CD14-positive monocyte (primary cell): ENCODE measurements at places on chromosomes 13 and 19.
A peak's percentile ranks its signal among the peaks of the same experiment; 100 is the strongest.

DNA sequence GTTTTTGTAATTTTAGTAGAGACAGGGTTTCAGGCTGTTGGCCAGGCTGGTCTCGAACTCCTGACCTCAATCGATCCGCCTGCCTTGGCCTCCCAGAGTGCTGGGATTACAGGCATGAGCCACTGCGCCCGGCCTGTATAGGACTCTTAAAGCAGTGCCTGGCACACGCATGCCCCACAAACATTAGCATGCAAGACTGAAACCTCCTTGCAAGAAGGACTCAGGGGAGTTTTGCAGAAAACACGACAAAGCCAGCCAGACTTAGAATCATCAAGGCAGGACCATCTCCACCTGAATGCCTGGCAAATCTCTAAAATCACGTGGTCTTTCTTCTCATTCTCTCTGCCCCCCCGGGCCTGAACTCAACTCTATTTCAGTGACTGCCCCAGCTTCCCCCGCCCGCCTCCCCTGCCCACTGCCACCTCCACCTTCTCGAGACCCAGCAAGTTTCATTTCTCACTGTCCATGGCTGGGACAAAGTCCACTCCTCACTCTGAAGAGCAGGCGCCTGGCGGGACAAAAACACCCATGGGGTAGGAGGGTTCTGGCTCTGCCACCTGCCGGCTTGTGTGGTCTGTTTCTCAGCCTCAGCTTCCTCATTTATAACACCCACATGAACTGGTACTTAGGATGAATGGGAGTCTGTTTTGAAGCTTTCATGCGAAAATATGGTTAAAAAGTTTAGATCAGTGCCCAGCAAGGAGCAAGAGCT is 2.4 kb downstream of the TICAM1 start:
- peak; percentile 63 for DNase-seq

GRCh38 chr19:54481326-54481930 is 8.3 kb upstream of the CDC42EP5 start:
- no peak for DNase-seq

DNA sequence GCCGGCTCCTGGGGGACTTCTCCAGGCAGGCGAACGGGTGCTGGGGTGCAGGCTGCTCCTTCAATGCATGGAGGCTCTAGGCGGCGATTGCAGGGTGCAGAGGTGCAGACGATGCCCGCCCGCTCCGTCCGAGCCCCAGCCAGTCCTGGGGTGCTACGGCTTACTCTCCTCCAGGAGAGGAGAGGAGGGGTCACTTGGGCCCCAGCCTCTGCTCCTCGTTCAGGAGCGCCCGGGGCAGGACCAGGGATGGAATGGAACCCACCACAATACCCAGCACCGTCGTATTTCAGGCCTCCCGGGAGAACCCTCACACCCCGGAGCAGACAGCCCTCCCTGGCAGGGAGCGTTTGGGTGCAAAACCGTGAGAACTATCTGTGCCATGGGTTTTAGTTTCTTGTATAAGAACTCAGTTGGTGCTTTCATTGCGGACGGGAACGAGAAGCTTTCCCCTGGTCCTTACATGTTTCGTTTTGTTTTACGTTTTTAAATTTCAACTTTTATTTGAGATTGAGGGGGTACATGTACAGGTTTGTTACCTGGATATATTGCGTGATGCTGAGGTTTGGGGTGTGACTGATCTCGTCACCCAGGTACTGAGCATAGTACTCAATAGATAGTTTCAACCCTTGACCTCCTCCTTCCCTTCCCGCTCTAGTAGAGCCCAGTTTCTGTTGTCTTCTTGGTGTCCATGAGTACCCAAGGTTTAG is 46.8 kb downstream of the ARHGEF18 start:
- DNase-seq = no peak

GRCh38 chr19:5358173-5358800 is 17.7 kb upstream of the PTPRS start:
- DNase-seq = no peak

GRCh38 chr13:58048670-58049069 is 417.1 kb downstream of the PCDH17 start:
- DNase-seq = no peak

DNA sequence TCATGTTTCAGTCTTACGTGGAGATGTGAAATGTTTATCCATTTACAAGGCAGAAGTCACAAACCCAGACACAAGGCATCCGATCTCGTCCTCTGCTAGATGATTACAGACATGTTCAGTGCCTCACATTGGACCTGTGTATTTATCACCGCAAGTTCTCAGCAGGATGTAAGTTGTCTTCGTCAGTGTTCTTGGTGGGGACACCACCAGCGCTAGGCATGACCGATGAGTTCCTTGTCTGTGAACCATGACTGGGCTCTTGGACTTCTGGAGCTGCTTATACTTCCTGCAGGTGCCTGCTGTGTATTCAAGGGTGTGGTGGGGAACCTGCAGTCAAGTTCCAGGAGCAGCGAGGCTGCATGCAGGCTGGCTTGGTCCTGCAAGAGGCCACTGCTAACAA is 105.4 kb downstream of the URI1 start:
- no peak for DNase-seq

DNA sequence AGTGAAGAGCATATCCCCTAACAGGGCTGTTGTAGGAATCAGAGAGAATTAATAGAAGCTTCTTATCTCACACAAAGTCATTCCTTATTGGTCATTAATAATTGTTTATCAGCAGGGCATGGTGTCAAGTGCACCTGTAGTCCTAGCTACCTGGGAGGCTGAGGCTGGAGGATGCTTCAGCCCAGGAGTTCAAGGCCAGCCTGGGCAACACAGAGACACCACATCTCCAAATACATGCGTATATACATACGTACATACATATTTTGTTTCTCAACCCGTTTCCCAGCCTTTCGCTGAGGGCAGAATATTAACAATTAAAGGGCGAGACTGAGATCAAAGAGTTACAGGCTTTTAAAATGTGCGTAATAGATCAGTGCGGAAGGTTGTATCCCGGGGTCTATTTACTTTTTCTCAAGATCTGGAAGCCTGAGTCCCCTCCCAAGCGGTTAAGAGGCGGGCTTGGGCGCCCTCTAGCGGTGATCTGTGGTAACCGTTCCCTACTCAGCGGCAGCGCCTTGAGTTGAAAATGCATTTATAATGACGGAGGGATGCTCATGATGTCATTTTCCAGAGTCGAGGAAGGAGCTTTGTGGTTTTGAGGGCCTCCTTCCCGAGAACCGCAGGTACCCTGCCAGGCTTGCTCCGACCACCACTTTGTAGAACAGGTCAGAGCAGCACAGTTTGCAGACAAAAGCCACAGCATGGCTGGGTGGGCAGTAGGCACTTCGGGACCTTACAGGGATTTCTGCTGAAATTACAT is 169.6 kb upstream of the GPR12 start:
- peak; percentile 41 for DNase-seq

DNA sequence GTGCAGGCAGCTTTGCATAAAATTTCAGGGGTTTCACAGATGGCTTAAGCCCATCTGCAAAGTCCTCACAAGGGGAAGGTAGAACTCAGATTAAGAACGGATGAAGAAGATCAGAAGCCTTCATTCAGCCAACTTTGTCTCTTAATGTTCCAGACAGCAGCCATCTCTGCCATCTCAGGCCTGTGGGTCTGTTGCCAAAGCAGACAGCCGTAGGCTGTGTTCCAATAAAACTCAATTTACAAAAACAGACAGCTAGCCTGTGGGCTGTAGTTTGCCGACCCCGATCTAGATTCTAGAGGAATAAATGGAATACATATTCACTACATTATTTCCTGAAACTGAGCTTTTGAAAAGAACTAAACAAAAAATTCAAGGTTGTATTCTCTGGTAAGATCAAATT is 3.8 kb downstream of the DCUN1D2 start:
- no peak for DNase-seq

DNA sequence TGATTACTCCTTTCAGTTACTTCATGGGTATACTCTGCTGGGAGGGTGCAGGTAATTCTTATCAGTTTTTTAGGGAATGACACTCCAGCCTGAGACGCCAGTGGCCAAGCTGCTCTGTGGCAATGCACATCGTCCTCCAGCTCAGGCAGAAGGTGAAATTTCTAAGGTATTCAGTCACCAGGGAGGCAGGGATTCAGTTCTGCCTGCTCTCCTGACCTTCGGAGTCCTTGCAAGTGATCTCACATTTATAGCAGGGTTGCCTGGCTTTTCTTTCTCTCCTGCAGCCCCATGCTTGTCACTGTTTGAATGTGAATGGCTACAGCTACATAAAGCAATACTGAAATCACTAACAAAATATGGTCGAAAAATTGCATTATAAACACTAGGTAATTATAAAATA is 1447.5 kb downstream of the EFNB2 start:
- DNase-seq = no peak

- no peak for DNase-seq
Observed at GRCh38 chr19:33463199-33463598, 58.4 kb downstream of the PEPD start.

- no peak for DNase-seq
Observed at GRCh38 chr13:79432086-79432485, 26.0 kb upstream of the RBM26 start.

DNA sequence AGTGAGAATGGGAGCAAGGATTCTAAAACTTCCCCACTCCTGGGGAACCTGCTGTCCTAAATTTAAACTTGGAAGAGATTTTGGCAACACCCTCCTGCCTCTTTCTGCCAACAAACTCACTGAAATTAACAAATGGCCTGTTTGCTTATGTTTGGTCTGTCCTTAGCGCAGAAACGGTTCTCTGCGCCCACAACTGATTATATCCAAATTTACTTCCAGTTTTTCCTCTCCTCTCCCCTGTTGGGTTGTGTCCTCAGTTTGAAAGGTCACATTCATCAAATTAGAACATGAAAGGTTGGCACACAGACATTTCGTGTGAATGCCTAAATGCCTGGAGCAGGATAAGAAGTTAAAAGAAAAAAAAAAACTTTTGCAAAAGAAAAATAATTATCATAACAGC is 56.4 kb upstream of the MRI1 start:
- no peak for DNase-seq

DNA sequence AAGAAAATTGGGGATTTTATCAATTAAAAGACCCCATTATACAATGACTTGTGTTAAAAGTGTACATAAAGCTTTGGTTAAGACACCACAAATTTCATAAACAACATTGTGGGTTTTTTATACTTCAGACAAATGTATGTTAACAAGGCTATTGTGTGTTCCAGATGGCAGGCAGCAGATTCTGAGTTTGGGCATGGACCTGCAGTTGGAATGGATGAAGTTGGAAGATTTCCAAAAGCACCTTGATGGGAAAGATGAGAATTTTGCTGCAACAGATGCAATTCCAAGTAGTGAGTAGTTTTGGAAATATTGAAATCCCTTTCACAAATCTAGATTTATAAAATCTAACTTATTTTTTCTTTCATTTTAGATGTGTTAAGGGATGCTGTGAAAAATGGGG is 25.4 kb downstream of the MPHOSPH8 start:
- DNase-seq = no peak

- DNase-seq = no peak
Observed at GRCh38 chr13:113083402-113084061, 22.1 kb upstream of the F7 start.

DNA sequence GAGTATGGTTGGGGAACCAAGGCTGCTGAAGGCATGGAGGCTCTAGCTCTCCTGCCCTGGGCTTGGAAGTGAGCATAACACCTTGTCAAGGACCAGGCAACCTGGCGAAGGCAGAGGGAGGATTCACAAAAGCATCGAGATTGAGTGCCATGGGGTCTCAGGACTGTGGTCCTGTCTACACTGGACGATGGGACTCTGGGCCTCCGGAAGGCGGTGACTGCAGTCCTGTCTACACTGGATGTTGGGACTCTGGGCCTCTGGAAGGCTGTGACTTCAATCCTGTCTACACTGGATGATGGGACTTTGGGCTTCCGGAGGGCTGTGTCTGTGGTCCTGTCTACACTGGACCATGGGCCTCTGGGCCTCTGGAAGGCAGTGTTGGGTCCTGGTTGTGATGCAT is 290.4 kb downstream of the TEX29 start:
- DNase-seq = no peak

- no peak for DNase-seq
Observed at GRCh38 chr13:112968910-112969691, at the start of gene MCF2L. Gene MCF2L, plus strand, starts transcription at chr13:112969214. Its CDS starts 166 bp downstream, at chr13:112969380.

GRCh38 chr19:34256835-34257558 is 2.6 kb downstream of the GARRE1 start:
- no peak for DNase-seq

- DNase-seq = peak; percentile 42
Observed at GRCh38 chr13:79775830-79776229, 294.9 kb downstream of the NDFIP2 start.

DNA sequence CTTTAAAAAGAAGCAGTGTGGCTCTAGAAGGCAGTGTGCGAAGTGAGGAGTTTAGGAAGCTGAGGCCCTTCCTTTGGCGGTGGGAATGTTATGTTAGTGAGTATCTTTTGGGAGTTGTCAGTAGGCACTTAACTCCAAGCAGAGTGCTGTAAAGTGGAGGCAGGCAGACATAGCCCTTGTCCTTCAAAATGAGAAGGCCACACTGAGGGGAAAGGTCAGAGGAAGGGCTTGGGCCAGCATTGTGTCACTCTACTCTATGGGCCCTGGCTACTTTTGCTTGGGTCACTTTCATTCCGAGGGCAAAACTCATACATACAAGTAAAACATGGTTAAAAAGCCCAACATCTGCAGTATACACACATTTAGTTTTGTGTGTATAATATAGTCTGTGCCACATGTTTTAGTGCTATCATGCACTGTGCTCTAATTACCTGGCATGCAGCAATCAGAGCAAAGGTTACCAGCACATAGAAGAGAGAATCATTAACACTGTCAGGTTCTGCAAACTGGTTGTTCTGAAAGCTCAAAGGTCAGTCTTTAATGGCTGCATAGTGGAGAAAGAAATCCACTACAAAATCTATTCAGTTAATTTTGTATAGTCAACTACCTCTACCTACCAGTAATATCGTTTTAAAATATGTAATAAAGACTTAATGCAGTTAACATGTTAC is 64.4 kb downstream of the WASF3 start:
- DNase-seq = no peak
